NCI-H1417 treated with DMSO at 0.1 percent for 48 hours (cell line): ENCODE measurements at places on chromosomes 5 and 9.

GRCh38 chr5:36619012-36619635 is 12.7 kb downstream of the SLC1A3 start:
- DNase-seq: no peak

DNA sequence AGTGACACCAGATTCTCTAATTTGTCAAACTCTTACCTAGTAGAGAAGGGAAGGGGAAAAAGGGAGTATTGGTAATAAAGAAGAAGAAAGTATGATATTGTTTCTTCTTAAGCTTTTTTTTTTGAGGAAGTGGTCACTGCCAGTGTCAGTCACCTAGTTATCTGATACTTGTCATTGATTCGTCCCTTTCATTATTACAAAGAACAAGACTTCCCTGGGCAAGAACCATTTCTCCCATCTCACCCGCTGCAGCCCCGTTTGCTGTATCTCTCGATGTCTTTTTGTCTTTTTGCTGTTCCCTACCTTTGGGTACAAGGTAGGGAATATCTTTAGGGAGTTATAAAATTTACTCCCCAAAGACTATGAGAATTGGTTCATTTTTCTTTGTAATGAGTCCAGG is 249.0 kb downstream of the ARHGAP26 start:
- no peak for DNase-seq

GRCh38 chr5:35230038-35230611 is at the start of gene PRLR:
TSS of gene PRLR (minus strand) at chr5:35230487. CDS start at chr5:35089620, 140,867 bp downstream.
- peak; percentile 20 for DNase-seq

- DNase-seq: no peak
These were observed 5.0 kb upstream of the PTGER4 start for GRCh38 chr5:40674661-40675235.

- DNase-seq: no peak
These were observed 39.5 kb downstream of the TRIM32 start for GRCh38 chr9:116726602-116727001.

GRCh38 chr5:147393874-147394672 is 115.8 kb downstream of the DPYSL3 start:
- no peak for DNase-seq

DNA sequence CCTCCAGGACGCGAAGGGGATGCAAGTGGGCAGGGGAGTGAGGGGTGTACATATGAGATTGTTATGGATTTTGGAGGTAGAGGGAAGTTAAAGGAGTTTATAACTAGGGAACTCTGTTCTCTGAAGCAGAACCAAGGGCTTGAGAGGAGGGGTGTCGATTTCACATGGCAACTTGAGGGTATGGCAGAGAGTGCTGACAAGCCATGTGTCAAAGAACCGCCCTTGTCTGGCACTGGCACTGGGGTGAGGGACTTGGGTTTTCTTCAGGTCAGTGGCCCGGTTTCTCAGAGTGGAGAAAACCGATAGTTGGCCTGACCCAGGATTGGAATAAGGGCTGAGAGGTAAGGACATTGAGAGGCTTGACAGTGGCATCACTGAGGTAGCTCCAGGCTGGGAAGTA is 47.7 kb upstream of the TESK1 start:
- no peak for DNase-seq
